Caco-2 (cell line): ENCODE measurements at places on chromosomes 13 and 19.
A peak's percentile ranks its signal among the peaks of the same experiment; 100 is the strongest.

- DNase-seq, result no peak
Measured at GRCh38 chr13:30618186-30618929, 638 bp downstream of the USPL1 start.

- no peak for DNase-seq
Measured at GRCh38 chr19:39647918-39648317, 7.8 kb upstream of the LGALS16 start.

DNA sequence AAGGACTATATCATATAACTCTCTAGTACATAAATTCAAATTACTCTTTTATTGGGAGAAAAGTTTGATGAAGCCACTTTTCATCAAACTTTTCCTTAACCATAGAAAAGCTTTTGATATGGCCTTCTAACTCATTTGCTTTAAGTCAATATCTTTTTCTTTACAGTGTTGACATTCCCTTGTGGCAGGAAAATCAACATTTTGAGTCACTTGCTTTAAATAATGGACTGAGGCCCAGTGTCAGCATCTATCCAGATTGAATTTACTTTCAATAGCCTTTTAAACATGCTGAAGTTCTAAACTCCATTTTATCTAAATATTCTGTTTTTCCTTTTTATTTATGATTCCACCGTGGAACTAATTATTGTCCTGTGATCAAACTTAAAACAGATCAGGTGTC, 62.7 kb downstream of the PCDH9 start:
- DNase-seq, result no peak

GRCh38 chr13:108230377-108230776, 12.2 kb downstream of the ABHD13 start:
- no peak for DNase-seq

- no peak for DNase-seq
Measured at GRCh38 chr13:26051231-26051656, 572 bp downstream of the SHISA2 start.

DNA sequence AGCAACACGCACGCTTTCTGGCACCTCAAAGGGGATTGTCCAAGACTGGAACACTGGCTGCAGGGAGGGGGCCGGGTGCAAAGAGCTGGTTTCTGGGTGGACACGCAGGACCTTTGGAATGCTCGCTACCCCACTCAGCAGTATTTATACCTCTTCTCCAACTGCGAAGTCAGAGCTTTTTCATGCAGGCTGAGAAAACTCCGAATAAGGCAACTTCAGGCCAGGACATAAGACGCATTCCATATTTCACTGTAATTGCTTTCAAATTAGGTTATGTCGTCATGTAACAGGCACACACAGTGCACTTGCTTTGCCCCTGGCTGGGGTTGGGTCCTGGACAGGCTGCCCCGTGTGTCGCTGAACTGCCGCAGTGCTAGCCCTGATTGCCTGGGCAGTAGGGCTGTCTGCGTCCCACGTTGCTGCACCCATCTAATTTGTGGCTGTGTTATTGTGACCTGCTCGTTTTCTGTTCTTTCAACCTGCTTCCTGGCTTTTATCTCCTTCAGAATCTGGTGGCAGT, 44.5 kb downstream of the ACTN4 start:
- no peak for DNase-seq

DNA sequence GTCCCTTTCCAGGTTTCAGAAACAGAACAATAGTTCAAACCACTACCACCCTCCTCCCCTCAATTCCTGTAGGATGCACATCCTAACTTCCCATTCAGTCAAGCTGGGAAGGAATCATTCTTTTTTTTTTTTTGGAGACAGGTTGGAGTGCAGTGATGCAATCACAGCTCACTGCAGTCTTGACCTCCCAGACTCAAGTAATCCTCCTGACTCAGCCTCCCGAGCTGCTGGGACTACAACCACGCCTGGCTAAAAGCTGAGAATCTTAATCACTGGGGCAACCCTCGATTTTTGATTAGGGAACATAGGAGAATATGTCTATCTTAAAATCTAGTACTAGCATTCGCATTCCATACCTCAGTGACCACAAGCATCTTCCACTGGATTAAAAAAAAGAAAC, 146.2 kb downstream of the ABCC4 start:
- no peak for DNase-seq

- DNase-seq, result no peak
Measured at GRCh38 chr13:50077431-50077830, 62.2 kb downstream of the KCNRG start.

DNA sequence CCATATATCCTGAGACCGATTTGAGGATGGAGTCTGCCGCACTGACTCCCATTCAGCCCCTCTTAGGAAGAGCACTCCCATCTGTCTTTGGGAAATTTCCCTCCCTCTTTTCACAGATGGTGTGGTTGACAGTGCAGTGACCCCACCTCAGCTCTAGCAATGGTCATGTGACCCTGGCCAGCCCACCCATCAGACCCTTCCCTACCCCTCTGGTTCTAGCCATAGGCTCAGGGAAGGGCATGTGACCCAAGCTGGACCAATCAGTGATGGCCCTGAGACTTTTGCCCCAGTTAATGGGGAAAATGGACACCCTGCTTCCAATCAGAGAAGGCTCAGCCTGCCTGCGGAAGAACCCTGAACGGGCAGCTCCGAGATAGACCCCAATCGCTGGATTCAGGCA, 26.3 kb downstream of the IL12RB1 start:
- no peak for DNase-seq

DNA sequence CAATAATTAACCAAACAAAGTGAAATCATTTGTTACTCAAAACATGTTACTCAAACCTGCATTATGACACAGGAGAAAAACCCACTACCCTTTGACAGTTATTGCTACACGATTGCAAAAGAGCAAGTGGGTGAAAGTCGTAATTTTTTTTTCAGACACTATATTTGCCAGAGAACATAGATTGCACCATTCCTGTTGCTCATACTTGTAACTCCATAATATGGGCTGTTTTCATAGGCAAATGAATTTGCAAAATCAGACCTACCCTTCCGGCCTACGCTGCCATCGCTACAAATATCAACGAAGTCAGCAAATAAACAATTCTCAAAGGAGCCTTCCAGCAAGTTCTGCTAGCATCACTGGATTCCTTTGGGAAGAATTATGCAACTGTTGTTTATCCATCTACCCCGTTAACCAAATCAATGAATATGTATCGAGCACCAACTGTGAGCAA, 396.5 kb downstream of the IRS2 start:
- no peak for DNase-seq

- DNase-seq, result no peak
Measured at GRCh38 chr19:23203841-23204344, 46.3 kb downstream of the ZNF724 start.

GRCh38 chr19:6269101-6269886, 10.5 kb downstream of the MLLT1 start:
- no peak for DNase-seq

- DNase-seq, result peak; percentile 43
Measured at GRCh38 chr19:48631225-48631624, 6.0 kb downstream of the DBP start.

DNA sequence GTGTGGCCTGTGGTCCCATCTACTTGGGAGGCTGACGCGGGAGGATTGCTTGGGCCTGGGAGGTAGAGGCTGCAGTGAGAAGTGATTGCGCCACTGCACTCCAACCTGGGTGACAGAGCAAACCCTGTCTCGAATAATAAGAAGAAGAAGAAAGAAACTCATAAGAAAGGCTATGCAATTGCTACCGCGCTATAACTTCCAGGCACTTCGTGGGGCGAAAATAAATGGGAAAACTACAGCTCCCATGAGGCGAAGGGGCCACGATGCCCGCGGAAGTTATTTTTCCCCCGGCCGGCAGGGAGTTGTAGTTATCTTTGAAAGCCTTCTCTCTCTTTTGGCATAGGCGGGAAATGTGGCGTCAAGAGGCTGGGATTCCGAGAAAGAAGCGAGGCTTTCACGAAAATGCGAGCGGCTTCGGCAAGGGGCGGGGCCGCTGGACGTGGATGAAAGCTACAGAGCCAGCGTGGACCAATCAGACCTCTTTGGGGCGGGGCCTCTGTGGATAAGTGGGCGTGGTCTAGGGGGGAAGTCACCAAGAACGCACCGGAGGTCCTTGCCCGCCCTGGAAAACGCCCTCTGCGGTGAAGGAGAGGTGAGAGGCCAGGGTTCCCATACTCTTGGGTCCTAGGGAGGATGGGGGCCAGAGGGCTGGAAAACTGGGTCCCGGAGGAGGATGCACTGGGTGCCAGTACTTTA, at the start of gene NUCB1:
NUCB1 (plus strand) TSS at position 532 of the 696 bp plus-strand sequence. CDS start 485 bp downstream, outside the sequence.
- DNase-seq, result peak; percentile 100

DNA sequence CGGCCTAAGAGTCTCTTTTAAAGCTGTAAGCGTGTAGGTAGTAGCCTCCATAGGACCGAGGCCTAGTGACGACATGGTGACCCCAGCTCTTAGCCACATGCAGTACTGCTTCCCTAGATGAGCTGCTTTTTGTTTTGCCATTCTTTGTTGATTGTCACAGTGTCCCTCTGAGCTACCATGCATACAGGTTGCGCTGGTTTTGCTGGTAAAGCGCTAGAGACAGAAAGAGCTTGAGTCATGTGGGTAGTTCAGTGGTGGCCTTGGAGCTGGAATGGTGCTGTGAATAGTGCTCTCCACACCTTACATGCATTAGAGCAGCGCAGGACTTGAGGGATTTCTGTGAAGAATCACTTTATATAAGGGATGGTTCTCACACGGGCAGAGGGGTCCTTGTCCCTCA, 5.1 kb downstream of the HNRNPM start:
- no peak for DNase-seq

GRCh38 chr19:5627395-5627904, 4.6 kb downstream of the SAFB start:
- DNase-seq, result no peak

- peak; percentile 42 for DNase-seq
Measured at GRCh38 chr19:40139533-40140287, 49.0 kb upstream of the ZNF780A start.

DNA sequence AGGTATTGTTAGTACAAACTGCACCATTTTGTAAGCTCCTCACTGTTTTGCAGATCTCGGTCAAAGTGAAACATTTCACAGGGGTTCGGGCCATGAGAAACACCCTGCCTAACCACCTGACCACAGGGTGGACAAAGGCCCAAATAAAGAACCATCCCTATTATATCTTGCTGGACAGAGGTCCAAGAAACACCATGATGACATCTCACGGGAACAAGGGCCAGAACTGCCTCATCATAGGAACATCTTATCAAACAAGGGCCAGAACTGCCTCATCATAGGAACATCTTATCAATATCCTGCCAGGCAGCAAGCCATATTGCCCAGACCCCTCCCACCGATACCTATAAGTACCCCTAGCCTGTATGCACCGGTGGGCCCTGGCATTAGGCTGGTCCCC, 99.7 kb downstream of the PCDH9 start:
- no peak for DNase-seq

DNA sequence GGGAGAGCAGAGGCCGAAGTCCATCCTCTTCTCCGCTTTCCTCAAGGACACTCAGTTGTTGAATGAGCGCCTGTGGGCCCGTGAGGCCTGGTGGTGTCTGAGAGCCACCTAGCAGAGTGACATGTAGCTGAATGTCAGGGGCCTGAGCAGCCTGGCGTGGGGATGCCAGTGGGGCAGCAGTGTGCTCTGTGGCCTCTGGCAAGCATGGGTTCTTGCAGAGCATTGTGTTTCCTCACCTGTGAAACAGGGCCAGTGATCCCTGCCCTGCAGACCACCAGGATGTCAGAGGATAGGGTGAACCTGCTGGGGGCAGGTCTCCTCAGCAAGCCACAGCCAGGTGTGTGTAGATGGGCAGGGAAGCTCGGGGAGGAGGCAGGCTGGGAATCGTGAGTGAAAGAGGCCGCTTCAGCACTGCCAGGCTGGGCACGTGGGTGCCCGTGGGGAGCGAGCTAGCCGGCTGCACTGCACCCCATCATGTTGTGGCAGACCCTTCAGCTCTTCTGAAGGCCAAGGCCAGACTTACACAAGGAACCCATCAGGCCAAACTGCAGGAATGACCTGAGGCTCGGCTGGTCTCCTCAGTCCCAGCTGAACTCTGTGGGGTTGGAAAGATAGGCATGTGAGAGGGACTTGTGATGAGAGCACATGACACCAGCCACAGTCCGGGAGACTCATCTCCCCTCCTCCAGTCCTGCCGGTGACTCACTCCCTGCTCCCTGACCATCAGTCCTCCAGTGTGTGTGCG, 5.0 kb downstream of the PPP1R37 start:
- DNase-seq, result peak; percentile 68

DNA sequence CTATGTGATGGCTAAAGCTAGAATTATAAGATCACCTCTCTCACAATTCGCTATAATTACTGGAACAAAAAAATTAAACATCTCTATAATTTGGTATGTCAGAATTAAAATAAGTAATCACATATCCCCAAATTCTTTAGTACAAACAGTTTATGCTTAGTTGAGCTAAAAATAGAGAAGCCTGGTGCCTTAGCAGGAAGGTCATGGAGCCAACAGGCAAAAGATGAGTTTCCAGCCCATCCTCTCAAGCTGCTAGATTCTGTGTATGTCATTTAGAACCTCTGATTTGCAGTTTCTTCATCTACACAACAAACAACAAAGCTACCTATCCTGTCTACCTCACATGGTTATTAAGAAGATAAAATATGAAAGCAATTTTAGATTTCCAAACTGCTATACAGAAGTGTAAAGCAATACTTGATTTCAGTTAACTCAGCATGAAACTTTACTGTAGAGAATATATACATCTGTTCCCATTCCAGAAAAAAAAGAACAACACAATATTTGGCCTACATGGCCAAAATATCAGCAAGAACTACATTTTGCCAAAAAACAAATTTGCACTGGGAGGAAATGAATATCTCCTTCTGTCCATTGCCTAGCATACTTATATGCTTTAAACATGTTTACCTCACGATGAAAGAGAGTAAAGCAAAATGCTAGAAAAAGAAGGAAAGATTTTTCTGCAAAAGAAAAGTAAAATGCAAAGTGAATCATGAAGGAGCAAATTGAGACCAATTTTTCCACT, 294.0 kb upstream of the MIR17HG start:
- DNase-seq, result no peak

- DNase-seq, result no peak
Measured at GRCh38 chr13:46295491-46296114, 83.9 kb downstream of the LRRC63 start.
